ENCODE measurements at places on chromosomes 3 and 15.

DNA sequence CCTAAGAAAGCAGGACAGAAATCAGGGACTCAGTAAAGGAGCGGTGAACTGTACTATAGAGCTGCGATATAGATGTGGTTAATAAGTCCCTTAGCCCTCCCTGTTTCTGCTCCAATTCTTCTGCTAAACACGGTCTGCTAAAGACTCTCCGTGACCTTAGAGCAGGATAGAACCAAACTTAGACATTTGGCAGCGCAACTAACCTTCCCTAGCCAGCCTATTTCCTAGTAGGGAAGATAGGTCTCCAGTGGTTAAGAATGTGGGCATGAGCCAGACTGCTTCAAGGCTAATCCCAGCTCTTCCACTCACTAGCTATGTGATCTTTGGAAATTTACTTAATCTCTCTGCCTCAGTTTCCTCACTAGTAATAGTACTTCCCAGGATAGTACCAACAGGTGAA lies 193.6 kb upstream of the IL12A start:
- no peak for DNase-seq

- DNase-seq, result peak; percentile 75
Observed at GRCh38 chr3:186614597-186615483, 2.0 kb downstream of the AHSG start.

- DNase-seq, result no peak
Observed at GRCh38 chr3:31092748-31093589, 198.5 kb upstream of the GADL1 start.

DNA sequence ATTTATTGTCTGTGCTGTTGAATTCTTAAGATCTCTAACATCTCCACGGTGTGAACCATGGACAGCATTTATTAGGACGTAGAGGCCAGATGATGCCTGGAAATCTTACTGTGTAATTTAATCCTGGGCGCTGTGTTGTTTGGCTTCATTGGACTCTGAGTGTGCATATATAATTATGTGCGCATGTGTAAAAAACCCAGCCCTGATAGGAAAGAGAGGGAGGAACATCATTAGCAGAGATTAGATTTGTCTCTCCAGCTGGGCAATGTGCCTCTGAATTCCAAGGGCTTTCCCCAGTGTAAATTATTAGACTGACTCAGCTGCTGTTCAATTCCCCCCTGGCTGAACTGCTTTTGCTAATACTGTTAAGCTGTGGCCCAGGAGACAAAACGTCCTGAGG lies 39.6 kb downstream of the MAP3K13 start:
- DNase-seq, result no peak

- no peak for DNase-seq
Observed at GRCh38 chr3:11245827-11246662, 26.2 kb upstream of the ATG7 start.

DNA sequence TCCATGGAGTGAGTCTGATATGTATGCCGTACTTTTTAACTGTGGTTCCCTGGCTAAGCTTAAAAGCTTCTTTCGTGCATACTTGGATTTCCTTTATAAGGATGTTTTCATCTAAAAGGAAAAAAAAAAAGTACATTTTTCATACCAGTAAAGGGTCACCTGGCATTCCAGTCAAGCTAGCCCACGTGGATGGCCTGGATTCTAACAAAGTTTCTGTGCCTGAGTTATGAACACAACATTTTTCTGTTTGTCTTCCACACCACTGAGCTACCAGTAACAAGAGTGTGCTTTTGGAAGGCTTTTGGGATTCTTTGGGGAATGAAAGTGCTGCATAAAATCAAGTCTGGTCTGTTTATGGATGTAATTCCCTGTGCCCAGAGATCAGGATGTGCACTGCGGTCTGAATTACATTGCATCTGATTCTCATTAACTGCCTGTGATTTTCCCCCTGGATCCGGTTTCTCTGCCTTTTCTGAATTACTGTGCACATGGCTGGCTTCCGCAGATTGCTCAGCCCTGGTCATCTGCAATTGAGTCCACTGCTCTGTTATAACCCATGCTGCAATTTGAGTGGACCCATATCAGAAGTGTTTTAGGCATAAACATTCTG lies 38.2 kb upstream of the MAGI1 start:
- no peak for DNase-seq

GRCh38 chr3:4297486-4297885 lies 5.7 kb upstream of the SETMAR start:
- no peak for DNase-seq

DNA sequence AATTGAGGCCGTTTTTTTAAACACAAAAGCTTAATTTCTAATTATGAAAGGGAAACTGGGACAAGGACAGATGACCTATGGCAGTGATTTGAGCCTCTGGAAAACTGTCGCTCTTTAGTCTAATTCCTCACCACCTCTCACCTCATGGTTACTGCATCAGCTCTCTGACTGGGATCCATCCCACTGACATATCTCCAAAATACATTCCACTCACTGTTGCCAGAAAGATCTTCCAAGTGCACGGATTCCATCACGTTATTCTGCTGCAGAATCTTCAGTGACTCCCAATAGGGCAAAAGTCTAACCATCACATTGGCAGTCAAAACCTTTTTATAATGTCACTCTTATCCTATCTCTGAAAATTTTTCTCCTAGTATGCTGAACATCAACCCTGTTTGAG lies 132.3 kb upstream of the MB21D2 start:
- no peak for DNase-seq

DNA sequence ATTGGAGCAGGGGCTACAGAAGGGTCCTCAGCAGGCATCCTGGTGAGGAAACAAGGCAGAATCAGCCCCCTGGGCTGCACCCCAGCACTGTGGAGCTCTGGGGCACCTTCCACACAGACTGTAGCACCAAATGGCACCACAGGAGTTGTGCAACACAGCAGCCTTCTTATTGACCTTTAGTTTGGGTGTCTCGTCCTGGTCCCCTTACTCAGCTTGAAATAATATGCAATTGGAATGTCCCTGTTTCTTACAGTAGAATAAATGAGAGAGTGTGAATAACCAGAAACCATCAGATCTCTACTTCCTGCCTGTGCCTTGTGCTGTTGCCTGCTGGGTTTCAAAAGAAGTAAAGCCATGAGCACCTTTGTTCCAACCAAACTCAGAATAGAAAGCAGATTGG lies 44.5 kb downstream of the RPLP1 start:
- no peak for DNase-seq

DNA sequence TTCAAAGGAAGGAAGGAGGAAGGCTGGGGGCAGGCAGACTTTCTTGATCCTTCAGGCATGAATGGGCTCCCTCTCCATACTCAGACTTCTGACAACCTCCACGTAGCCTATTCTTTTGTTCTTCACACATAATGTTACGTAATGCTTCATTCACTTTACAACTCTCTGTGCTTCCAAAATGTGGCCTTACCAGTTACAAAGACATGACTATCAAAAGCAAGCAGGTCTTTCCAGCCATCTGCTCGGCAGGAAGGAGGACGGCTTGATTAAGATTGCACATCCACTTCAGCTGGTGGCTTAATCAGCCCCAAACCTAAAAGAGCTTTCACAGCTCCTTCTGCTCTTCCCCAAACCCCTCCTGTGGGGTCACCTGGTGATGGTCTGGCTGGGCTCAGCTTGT lies 263.2 kb downstream of the XXYLT1 start:
- DNase-seq, result no peak

- DNase-seq, result peak; percentile 49
Observed at GRCh38 chr3:192917404-192918274, at the start of gene MB21D2. MB21D2 (minus strand) TSS chr3:192917856; CDS start chr3:192917840, 16 bp downstream.

DNA sequence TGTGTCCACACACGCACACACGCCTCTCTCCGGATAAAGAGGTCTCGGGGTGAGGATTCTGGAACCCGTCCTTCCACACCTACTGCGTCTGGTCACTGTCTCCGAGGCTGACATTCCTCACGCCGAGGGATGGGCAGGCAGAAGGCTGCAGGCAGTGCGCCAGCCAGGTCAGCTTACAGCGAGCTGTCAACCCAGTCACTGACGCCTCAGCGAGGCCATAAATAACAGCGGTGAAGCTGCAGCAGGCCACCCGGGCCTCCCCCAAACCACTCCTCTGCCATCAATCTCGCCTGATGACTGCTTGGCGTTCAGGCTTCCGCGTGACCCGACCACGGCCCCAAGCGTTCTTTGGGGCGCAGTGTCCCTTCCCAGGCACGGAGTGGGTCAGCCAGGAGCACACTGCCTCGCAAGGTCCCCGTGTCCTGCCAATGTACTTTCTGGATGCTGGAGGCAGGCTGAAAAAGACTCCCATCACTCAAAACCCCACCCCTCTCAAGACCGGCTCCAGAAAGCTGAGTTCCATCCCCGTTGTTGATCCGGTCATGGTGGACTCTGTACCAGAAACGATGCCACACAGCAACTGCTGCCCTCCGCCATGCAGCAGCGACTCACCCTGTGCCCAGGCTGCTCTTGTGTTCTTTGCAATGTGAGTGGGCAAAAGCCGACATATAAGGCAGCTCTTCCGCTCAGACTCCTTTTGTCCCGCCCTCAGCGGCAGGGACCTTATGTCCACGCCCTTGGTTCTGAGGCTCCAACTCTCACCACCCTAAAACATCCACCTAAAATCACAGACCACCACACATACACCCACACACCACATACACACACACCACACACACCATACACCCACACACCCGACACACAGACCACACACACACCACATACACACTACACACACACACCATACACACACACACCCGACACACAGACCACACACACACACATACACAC lies 27.1 kb downstream of the CPN2 start:
- DNase-seq, result peak; percentile 30

DNA sequence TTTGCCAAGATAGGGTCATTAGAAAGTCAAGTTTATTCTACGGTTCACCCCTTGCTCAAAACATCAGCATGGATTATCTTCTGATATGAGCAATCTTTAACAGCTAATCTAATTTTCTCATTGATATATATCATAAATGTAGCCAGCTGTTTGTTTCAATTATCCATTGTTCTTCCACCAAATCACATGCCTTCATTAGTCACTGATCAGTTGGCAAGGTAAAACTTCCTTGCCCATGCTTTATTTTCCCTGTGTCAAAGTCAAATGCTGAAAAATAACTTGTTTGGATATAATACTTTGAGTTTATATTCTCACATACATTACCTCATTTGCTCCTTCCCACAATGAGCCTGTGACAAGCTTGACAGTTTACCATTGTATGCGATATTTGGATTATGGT lies 60.6 kb downstream of the DPH6 start:
- DNase-seq, result no peak
